Esophagus muscularis mucosa (tissue), 4 donors: ENCODE measurements at places on chromosomes 1 and 21.

DNA sequence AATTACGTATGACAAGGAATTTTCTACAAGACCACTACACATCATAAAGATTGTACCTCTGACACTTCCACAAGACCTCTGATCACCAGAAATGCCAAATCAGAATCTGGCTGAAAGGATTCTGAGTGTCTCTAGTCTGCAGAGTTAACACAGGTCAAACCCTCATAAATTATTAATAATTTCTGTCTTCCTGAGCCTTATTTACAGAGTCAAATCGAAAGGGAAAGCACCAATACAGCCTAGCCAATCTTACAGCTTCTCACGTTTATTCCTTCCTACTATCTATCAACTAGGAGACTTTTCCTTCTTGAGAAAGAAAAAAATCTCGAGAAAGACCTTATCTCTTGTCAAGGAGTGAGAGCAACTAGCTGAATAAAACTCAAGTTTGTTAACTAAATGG is 2151.6 kb downstream of the MRPL39 start:
- no peak for DNase-seq

- DNase-seq, result no peak
These were observed 8.0 kb downstream of the GNAT2 start for GRCh38 chr1:109611308-109611990.

- no peak for DNase-seq
These were observed 18.0 kb upstream of the RABGGTB start for GRCh38 chr1:75768016-75768415.

DNA sequence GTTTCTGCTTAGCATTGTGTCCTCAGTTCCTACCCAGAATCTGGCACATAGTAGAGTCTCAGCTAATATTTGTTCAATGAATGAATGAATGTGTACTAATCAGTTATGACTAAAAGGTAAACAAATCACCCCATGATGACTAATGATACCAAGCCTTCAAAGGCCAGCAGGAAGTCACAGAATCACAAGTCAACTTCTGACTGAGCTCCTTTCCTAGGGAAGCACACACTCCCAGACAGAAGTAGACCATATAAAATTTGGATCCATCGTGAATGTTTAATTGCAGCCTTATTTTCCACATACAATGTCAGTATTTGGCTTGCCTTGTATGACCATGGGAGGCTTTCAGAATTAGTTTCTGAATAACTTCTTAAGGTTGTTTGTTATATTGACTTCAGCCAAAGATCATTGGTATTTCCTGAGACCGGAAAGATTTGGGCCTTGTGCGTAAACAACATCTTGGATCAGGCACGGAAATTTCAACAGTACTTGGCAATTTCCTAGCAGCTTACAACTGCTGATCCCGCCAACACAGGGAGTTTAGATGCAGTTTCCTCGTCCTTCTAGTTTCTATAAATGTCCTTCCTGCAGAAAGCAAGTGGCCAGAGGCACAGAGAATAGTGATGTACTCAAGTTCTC is 185.9 kb upstream of the ATP1B1 start:
- no peak for DNase-seq

- DNase-seq, result no peak
These were observed 38.9 kb downstream of the EIF2D start for GRCh38 chr1:206573319-206573718.

- DNase-seq, result no peak
These were observed 9.5 kb downstream of the ASB17 start for GRCh38 chr1:75922698-75923097.
